ENCODE measurements at places on chromosomes 3 and 15. TPM values are rescaled to one million over a fixed set of nuclear protein-coding genes. Genes with fewer than 3 reads are reported as not detected.

Gene ITPKA
- total RNA-seq: 1.4 TPM

Gene DNAJC19
- 39.1 TPM for total RNA-seq

- DNase-seq: no peak
Observed at GRCh38 chr3:29481969-29482767, 201.3 kb downstream of the RBMS3 start.

Gene RHCG
- total RNA-seq: not detected

Gene TBC1D21
- total RNA-seq: not detected

GRCh38 chr3:46280105-46280797 lies 38.0 kb downstream of the CCR3 start:
- peak; percentile 49 for DNase-seq

Data from upper lobe of left lung (tissue), 6 donors.